ENCODE measurements at places on chromosomes 2 and 18. TPM values are rescaled to one million over a fixed set of nuclear protein-coding genes. Genes with fewer than 3 reads are reported as not detected.

- H3K4me1 ChIP-seq: no peaks in the 10 kb centered on the region
- no peaks in the 10 kb centered on the region for H3K36me3 ChIP-seq
- H3K27ac ChIP-seq: no peak overlapping the region
- DNase-seq: no peak
Observed at GRCh38 chr2:211132046-211132445, 575.6 kb downstream of the CPS1 start.

DNA sequence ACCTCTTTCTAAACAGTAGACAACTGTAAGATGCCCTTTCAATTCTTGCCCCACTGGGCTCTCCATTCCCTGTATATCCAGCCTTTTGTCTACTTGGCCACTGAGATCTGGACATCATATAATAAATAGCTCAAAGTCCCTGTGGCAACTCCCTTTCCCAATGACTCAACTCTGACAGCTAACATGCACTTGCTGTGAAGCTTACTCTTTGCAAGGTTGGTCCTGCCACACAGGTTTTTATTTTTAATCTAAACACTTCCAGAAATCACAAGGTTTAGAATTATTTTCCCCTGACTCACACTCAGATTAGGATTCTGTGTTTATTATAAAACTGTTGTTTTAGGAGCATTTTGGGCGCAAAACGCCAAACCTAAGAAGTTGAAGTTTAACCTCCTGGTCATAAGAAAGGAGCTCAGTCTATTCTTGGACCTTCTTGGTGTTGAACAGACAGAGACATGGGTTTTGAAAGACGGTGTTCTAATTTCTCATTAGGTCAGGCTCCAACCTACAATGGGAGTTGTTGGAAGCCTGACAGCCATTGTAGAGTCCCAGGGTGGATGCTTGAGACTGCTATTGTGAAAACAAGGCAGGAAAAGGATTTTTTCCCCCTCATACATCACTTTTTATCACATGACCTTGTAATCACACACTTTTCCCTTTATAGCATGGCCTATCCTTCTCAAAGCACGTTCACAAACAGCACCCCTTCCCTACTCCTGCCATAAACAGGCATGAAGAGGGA lies 124.7 kb upstream of the SERPINE2 start:
- H3K27ac ChIP-seq: no peak overlapping the region
- no peak overlapping the region for H3K4me3 ChIP-seq
- H3K27me3 ChIP-seq: no peaks in the 10 kb centered on the region
- no peak for DNase-seq

DNA sequence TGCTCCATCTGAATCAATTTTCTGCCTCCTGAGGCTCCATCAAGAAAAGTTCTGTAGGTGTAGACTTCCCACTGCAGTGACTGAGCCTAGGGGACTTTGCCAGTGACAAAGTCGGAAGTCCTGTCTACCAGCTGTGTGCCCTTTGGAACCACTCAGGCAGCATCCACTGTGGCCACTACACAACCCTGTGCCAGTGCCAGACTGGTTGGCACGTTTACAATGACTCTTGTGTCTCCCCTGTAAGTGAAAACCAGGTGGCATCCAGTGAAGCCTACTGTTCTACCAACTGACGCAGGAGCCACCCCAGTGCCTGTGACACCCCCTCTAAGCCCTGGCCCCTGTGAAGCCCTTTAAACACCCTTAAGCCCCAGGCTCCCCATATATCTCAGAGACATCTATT lies 132.1 kb upstream of the SERPINE2 start:
- H3K4me3 ChIP-seq: no peak overlapping the region
- H3K27ac ChIP-seq: no peak overlapping the region
- DNase-seq: peak; percentile 26
- no peaks in the 10 kb centered on the region for H3K27me3 ChIP-seq
- no peaks in the 10 kb centered on the region for H3K36me3 ChIP-seq

GRCh38 chr2:42957109-42957860 lies 164.9 kb upstream of the HAAO start:
- no peaks in the 10 kb centered on the region for H3K36me3 ChIP-seq
- no peaks in the 10 kb centered on the region for H3K27me3 ChIP-seq
- peaks cover 59% of the 10 kb centered on the region for H3K4me1 ChIP-seq
- no peak overlapping the region for H3K27ac ChIP-seq
- H3K4me3 ChIP-seq: no peak overlapping the region

GRCh38 chr2:128291161-128291843 lies 27.4 kb downstream of the HS6ST1 start:
- no peaks in the 10 kb centered on the region for H3K27me3 ChIP-seq
- H3K4me3 ChIP-seq: no peak overlapping the region
- DNase-seq: no peak

- DNase-seq: no peak
- peaks cover 34% of the 10 kb centered on the region for H3K4me1 ChIP-seq
- peaks cover 39% of the 10 kb centered on the region for H3K36me3 ChIP-seq
- H3K27me3 ChIP-seq: no peaks in the 10 kb centered on the region
Observed at GRCh38 chr18:79509536-79509930, 113.8 kb downstream of the NFATC1 start.

DNA sequence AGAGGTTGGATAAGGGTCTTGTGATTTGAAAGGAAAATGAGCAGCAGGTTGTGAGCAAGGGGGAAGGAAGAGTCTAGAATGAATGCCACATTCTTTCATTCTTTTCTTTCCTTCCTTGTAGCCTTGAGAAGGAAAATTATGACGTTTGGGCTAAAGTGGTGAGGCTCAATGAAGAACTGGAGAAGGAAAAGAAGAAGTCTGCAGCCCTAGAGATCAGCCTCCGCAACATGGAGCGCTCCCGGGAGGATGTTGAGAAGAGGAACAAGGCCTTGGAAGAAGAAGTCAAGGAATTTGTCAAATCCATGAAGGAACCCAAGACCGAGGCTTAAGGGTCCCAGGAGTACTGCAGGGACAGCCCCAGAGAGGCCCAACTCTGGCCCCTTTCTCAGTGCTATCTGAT lies 45.3 kb downstream of the BMP10 start:
- no peak overlapping the region for H3K4me3 ChIP-seq
- H3K4me1 ChIP-seq: peaks cover 17% of the 10 kb centered on the region
- no peaks in the 10 kb centered on the region for H3K36me3 ChIP-seq
- no peaks in the 10 kb centered on the region for H3K27me3 ChIP-seq

GRCh38 chr2:61235716-61236115 lies 73.7 kb downstream of the C2orf74 start:
- no peak overlapping the region for H3K4me3 ChIP-seq
- DNase-seq: no peak
- H3K27me3 ChIP-seq: no peaks in the 10 kb centered on the region

- no peak overlapping the region for H3K4me3 ChIP-seq
- H3K27ac ChIP-seq: no peak overlapping the region
- no peak for DNase-seq
- no peaks in the 10 kb centered on the region for H3K4me1 ChIP-seq
Observed at GRCh38 chr2:99468155-99468554, 21.7 kb downstream of the REV1 start.

DNA sequence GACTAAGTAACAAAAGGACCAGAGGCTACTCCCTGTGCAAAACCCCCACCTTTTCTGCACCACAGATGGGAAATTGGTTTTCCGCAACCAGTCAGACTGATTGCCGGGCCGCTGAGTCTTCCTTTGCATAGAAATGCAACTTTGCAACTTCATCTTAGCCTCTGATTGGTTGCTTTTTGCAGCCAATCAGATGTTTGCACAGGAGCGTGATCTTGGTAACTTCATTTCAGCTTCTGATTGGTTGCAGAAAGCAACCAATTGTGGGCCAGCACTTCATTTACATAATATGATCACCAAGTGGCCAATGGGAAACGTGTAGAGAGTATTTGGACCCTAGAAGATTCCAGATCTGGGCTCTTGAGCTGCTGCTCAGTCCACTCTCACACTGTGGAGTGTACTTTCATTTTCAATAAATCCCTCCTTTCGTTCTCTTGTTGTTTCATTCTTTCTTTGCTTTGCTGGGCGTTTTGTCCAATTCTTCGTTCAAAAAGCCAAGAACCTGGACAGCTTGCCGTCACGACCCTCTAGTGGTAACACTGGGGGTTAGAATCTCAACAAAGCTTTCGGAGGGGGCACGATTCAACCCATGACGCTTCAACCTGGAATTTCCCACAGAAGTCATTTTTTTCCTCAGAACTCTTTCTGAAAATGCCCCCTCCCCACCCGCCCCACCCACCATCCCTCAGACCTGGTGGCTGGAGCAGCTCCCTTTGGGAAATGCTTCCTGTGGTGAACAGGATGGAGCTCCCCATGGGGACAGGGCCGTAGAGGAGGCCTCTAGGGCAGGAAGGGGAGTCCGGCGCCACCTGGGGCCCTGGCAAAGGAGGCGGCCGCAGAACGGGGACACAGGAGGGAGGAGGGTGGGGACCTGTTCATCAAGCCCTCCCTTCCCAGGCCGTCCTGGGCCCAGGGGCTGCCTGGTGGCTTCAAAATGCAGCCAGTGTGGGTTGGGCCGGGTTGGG lies 31.8 kb upstream of the KCNF1 start:
- H3K36me3 ChIP-seq: no peaks in the 10 kb centered on the region
- no peak for DNase-seq
- H3K27me3 ChIP-seq: no peaks in the 10 kb centered on the region
- peaks cover 24% of the 10 kb centered on the region for H3K4me1 ChIP-seq
- no peak overlapping the region for H3K4me3 ChIP-seq

GRCh38 chr2:218431878-218432277 lies 13.0 kb downstream of the VIL1 start:
- H3K36me3 ChIP-seq: no peaks in the 10 kb centered on the region
- H3K4me3 ChIP-seq: no peak overlapping the region
- H3K27me3 ChIP-seq: peaks cover 2% of the 10 kb centered on the region
- no peak for DNase-seq
- H3K4me1 ChIP-seq: no peaks in the 10 kb centered on the region
- H3K27ac ChIP-seq: no peak overlapping the region

DNA sequence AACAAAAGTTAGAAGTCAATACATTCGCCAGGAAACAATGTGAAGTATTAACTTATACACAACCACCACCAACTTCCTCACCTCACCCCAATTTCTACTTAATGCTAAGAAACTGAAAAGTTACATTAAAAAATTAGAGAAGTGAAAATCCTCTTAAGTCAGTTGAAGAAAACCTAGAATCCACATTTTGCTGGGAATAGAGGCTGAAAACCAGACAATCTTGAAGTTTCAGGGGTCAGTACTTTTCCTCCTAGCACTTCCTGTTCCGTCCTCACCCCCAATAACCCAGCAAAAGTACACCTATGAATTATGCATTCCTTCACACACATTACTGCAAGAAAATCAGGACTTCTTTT lies 6.3 kb downstream of the YES1 start:
- peaks cover 3% of the 10 kb centered on the region for H3K4me1 ChIP-seq
- no peak for DNase-seq
- no peaks in the 10 kb centered on the region for H3K36me3 ChIP-seq

GRCh38 chr2:9590641-9591040 lies 35.0 kb upstream of the ADAM17 start:
- no peak overlapping the region for H3K4me3 ChIP-seq
- no peaks in the 10 kb centered on the region for H3K27me3 ChIP-seq
- no peaks in the 10 kb centered on the region for H3K4me1 ChIP-seq
- no peak for DNase-seq

GRCh38 chr2:133312038-133312729 lies 256.1 kb downstream of the NCKAP5 start:
- no peaks in the 10 kb centered on the region for H3K4me1 ChIP-seq
- no peak for DNase-seq
- H3K27ac ChIP-seq: no peak overlapping the region
- H3K27me3 ChIP-seq: no peaks in the 10 kb centered on the region
- no peak overlapping the region for H3K4me3 ChIP-seq
- no peaks in the 10 kb centered on the region for H3K36me3 ChIP-seq

DNA sequence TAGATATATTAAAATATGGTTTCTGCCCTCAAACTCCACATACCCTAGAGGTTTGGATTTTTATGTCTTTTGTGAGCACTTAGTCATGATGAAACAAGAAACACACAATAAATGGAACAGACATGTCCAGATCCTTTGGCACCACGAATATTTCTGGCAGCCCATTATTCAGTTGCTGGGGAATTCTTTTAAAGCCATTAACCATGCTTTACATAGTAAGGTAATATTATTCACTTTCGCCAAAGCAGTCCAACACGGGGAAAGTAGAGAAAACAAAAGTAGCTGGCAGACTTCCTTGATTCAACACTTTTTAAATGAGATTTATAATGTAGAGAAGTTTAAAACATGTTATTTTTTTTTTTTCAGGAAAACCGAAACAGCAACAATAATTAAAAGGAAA lies 235.4 kb downstream of the PIEZO2 start:
- no peaks in the 10 kb centered on the region for H3K27me3 ChIP-seq
- H3K27ac ChIP-seq: no peak overlapping the region
- no peak for DNase-seq
- H3K4me3 ChIP-seq: no peak overlapping the region

GRCh38 chr18:48952287-48953103 lies 1.7 kb upstream of the SMAD7 start:
- H3K36me3 ChIP-seq: no peaks in the 10 kb centered on the region
- no peaks in the 10 kb centered on the region for H3K27me3 ChIP-seq
- H3K4me1 ChIP-seq: peaks cover 26% of the 10 kb centered on the region
- H3K27ac ChIP-seq: peak overlapping the region; percentile 99
- peak overlapping the region; percentile 78 for H3K4me3 ChIP-seq

DNA sequence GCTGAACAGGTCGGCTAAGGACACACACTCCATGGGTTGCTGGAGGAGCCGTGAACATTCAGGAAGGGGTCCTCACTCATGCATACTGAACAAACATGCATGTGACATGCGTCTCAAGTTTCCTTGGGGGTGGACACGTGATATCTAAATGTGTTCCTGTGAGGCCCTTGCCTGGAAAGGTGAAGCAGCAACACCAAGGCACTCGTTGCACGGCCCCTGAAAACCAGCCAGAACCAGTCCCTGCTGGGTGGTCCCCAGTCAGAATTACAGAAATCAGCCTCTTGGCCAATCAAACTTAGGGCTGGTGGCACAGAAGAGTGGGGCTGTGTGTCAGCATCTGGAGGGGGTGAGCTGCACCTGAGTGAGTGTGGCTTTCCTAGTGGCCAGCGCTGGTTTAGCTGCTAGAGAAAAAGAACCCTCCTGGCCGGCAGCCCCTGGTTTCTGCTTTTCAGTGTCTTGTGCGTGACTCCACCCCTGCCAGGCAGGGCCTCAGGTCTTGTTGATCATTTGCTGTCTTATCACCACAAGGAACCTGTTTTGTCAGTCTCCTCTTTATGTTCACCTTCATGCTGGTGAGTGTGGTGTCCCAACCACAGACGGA lies 3.2 kb upstream of the AQP12B start:
- H3K4me3 ChIP-seq: no peak overlapping the region
- H3K27ac ChIP-seq: no peak overlapping the region
- H3K36me3 ChIP-seq: no peaks in the 10 kb centered on the region
- H3K27me3 ChIP-seq: no peaks in the 10 kb centered on the region

DNA sequence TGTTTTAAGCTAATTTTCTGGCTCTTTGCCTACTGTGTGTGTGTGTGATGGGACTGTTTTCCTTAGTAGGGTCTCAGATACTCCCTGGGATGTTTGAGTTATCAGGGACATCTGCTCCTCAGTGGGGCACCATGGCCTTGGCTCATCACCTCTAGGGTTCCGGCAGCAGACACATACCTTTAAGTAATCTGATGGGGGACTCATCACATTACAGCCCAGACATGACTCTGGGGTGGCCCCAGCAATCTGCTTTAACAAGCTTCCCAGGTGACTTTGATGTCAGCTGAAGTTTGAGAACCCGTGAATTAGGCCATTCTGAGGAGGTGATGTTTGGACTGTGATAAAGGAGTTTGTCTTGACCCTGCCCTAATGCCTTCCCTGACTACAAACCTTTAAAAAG lies 38.8 kb downstream of the DDX18 start:
- DNase-seq: no peak
- no peak overlapping the region for H3K27ac ChIP-seq
- H3K36me3 ChIP-seq: no peaks in the 10 kb centered on the region
- no peak overlapping the region for H3K4me3 ChIP-seq
- H3K27me3 ChIP-seq: peaks cover 4% of the 10 kb centered on the region

CFC1 gene
- total RNA-seq: 4.5 TPM

VWC2L gene
- total RNA-seq: 3.0 TPM

MC4R gene
- 6.6 TPM for total RNA-seq

DDX1 gene
- 128 TPM for total RNA-seq

IL18RAP gene
- total RNA-seq: 0.22 TPM

UPP2 gene
- total RNA-seq: 0.55 TPM

RASGRP3 gene
- 23.4 TPM for total RNA-seq

CCDC68 gene
- 12.6 TPM for total RNA-seq

GALNT14 gene
- total RNA-seq: 4.6 TPM

Data from spinal cord (tissue), 10 donors.